C1 segment of cervical spinal cord (tissue), 14 donors: ENCODE measurements at places on chromosomes 16 and 17.
A peak's percentile ranks its signal among the peaks of the same experiment; 100 is the strongest.

DNA sequence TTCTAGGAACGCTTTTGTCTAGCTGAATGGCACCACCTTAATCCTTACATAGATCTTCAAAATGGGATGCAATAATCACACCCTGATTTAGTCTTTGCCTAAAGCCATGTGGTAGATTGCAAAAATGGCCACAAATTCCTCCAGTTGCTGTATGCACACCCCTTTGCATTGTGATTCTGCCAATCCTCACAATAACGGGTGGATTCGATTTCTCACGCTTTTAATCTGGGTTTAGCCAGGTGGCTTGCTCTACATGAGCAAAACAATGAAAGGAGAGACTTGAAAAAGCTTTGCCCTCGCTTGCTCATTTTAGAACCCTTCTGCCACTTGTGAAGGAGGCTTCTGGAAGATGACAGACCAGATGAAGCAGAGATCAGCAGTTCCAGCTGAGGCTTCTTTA, 50.3 kb upstream of the B4GALNT2 start:
- no peak for DNase-seq

DNA sequence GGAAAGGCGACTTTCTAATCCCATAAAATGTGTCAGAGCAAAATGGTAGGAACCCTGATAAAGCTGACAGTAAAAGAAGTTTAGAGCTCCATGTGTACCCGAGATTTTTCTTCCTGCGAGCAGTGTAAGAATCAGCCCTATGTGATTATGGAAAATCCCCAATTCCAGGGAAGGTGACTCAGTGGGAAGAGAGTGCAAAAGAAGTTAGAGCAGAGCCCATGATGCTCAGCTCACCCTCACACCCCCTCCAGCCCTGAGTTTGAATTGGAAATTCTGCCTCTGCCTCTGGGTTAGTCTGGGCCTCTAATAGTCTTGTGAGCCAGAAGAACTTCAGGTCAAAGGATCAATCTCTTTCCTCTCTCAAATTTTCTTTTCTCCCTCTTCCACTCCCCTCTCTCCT, 12.5 kb downstream of the C17orf78 start:
- DNase-seq = no peak

DNA sequence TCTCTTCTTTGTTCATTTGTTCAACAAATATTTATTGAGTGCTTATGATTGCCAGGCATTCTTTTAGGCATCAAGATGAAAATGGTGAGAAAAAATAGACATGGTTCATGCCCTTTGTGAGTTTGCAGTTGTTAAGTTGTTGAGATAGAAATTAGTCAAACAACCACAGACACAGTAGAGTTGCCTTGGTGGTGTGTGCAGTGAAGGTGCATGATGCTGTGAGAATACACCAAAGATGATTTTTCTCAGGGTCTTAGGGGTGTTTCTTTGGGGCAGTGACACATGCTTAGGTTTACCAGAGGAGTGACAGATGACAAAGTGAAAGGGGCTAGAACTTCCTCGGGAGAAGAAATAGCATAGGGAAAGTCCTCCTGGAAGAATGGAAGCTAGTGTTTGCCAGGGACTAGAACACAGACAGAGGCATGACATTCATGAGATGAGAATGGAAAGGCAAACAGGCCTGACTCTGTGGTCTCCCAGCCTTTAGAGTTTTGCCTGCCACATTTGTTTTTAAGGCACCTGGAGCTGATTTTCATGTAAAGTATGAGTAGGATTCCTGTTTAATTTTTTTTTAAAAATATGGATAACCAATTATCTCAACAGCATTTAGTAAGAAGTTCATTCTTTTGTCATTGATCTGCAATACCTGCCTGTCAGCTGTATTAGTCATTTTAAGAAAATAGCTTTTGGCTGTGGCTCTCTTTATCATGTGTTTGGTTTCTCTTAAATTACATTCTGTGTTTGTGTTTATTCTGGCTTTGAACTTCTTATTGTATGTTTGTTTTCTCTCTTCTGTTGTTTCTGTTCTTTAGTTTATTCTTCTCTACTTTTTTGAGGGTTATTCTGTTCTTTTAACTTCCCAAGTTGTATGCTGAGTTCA, 36.6 kb downstream of the CYLD start:
- no peak for DNase-seq

- no peak for DNase-seq
Measured at GRCh38 chr17:2962236-2962635, 101.2 kb downstream of the OR1D5 start.

DNA sequence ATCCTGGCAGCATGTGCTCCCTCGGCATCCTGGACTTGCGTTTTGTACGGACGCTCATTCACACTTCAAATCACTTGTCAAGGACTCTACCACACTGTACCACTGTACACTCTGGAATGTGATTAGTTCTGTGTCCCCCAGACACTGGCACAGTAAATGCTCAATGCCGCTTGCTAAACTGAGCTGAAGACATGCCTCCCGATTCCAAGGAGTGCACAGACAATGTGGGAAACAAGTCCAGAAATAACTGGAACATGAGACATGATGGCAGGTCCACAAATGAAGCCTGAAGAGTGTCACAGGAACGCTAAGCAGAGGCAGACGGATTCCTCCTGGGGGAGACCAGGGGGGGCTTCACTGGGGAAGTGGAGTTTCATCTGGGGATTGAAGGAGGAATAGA, 22.1 kb downstream of the HIC1 start:
- DNase-seq = no peak

DNA sequence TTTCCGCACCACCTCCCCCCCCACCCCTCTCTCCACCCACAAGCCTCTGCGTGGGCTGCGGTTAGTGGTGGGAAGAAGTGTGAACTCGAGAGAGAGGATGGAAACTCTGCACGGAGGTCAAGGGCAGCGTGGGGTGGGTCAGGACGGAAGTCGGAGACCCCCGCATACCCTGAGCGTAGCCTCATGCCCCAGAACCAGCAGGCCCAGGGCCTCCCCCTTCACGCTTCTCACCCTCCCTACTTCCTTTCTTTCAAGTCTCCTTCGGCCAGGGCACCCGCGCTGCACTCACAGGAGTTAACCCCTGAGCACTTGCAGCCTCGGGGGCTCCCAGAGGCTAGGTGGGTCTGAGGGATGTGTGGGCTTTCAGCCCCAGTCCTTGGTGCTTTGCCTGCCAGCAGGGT, 9.2 kb downstream of the TBKBP1 start:
- DNase-seq = no peak

- no peak for DNase-seq
Measured at GRCh38 chr16:79264237-79265109, 336.1 kb downstream of the MAF start.

DNA sequence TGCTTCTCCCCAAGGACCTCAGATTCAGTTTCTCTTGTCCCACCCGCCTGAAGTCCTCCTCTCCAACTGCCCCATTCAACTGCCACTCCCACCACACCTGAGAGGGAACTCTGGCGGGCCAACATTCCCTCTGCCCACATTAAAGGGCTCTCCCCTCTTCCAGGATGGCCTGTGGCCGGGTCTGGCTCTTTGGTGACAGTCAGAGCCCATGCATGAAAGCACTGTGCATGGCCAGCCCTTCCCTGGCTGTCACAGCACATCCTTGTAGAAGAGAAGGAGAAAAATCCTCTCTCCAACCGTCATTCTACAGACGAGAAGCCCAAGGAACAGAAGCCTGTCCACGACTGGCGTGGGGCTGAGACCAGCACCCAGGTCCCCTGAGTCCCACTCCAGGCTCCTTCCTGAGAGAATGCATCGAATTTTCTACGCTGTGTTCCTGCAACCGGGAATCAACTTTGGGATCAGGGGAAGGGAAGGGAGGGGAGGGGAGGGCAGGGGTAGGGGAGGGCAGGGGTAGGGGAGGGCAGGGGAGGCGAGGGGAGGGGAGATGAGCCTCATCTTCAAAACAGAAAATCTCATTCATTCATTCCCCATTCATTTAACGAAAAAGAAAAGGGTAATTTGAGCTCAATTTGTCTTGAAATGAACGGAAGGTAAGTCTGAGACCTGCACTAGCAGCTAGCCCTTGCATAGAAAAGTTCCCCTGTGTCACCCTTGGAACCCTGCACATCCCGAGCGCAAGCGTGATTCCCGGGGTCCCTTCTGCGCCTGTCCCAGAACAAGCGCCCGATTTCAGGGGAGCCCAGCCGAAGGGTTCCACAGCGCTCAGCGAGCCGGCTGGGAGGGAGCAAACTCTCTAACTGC, at the start of gene ABCC12:
Gene ABCC12 (minus strand): TSS at position 68 of the 864 bp plus-strand sequence. CDS start 9,569 bp downstream, outside the sequence.
- no peak for DNase-seq

DNA sequence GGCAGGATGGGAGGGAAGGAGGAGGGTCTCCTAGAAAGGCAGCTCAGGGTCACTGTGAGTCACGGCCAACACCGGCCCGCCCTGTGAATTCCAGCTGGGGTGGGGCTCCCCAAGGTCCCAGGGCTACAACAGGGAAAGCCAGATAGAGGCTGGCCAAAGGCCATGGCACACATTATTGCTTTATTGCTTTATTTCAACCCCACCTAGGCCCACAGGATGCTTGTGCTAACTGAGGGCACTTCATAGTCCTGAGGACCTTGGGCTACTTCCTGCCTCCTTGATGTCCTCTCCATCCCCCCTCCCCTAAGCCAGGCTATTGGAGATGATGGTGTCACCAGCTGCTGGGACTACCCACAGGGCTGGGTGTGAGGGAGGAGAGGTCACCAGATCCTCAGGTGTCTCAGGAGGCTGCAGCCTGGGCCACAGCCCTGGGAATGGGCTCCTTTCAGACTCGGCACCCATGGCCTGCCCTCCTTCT, 26.1 kb downstream of the LRRC75A start:
- DNase-seq = no peak

- no peak for DNase-seq
Measured at GRCh38 chr16:50925758-50926357, 184.0 kb downstream of the CYLD start.

DNA sequence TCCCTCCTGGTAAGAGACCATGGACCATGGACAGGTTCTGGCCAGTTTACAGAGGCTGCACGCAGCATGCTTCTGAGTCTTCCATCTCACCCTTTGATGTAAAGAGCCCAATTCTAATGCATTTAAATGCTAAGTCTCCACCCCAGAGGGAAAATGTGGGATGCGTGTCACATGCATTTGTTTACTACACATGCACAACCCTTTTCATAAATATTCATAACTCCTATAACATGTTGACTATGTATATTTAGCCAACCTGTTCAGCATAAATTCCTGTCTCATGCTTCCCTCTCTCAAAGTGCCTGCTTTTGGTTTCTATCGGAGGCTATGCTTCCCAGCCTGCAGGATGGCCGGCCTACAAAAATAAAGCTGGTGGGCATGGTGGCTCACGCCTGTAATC, 260.3 kb downstream of the STX8 start:
- no peak for DNase-seq

GRCh38 chr17:81322271-81323082, 27.4 kb upstream of the SLC38A10 start:
- DNase-seq = no peak

DNA sequence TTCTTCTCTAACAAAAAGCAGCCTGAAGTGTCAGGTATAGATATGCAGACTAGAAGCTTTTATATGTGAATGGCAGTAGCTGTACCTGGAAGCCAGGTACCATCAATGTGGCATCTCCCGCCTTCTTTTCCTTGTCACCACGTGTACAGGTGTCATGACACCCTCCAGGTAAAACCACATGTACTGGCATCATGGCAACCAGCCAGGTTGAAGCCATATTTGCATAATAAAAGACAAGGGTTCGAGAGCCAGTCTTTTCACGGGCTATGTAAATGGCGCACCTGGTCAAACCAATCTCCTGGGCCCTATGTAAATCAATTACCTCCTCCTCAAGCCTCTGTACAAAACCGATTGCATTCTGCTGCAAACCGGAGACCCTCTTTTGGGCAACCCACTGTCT, 541.3 kb downstream of the CDH11 start:
- no peak for DNase-seq

DNA sequence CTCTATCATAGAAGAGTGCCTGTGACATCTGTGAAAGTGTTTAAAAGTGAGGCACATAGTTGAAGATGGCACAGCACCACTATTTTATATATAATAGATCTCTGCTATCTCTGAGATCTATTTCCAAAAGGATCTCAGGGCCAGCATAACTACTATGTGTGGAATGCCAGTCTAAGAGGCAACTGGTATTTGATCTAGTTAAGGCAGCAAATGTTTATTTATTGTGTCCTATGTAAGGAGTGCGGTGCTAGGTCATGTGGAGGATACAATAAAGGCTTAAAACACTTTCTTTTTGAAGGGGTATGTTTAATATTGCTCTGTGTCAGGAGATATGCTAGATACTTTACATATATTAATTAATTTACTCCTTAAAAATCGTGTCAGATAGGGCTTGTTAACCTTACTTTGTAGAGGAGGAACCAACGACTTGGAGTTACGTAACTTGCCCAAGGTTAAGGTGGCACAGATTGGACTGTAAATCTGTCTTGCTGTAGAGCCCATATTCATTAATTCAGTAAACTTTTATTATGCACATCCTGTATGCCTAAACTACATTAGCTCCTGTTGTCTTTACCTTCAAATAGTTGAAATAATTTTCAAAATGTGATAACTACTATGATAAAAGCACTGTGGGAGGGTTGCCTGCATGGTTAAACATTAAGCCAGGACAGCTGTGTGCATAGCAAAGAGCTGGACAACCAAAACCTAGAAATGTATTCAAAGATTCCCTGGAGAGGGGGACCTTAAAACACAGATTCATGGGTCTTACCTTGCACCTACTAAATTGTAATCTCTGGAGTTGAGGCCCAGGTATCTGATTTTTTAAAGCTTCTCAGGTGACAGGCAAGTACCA, 83.3 kb downstream of the NLK start:
- no peak for DNase-seq

DNA sequence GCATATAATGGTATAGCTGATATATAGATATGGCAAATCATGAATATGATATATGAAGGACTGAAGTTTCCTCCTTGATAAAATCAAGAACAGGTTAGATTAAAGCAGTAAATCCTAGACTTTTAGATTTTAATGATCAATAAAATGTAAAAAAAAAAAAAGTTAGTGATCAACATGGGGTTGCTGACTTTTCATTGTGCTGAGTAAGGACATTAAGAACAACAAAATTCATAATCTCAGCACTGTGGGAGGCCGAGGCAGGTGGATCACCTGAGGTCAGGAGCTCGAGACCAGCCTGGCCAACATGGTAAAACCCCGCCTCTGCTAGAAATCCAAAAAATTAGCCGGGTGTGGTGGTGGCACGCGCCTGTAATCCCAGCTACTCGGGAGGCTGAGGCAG, 10.4 kb upstream of the CHD3 start:
- no peak for DNase-seq

DNA sequence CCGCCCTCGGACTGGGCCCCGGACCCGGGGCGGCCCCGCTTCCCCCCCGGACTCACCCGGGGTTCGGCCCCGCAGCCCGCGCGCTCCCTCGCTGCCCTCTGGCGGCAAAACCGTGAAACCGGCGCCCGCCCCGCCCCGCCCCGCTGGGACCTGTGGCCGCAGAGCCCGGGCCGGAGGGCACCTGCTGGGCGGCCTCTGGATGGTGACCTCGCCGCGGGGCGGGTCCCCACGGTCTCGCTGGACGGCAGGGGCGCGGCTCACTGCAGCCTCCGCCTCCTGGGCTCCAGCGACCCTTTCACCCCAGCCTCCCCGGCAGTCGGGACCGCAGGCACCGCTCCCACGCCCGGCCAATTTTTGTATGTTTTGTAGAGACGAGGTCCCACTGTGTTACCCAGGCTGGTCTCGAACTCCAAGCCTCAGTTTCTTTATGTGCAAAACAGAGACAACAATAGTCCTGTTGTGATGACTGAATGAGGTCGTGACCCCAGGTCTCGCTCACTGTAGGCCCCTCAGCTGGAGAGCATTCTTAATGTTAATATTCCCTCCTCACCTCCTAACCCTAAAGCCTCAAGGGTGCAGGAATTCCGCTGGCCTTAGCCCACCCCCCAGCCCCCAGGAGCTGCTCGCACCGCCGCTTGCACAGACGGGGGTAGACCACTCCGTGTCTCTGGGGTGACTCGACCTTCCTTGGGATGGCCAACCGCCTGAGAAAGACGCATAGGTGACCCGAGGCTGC, 33.7 kb upstream of the RPH3AL start:
- peak; percentile 18 for DNase-seq
